ENCODE measurements at places on chromosomes 5 and 9. TPM values are rescaled to one million over a fixed set of nuclear protein-coding genes. Genes with fewer than 3 reads are reported as not detected.

The SELENOP gene
- total RNA-seq = 17.3 TPM

DNA sequence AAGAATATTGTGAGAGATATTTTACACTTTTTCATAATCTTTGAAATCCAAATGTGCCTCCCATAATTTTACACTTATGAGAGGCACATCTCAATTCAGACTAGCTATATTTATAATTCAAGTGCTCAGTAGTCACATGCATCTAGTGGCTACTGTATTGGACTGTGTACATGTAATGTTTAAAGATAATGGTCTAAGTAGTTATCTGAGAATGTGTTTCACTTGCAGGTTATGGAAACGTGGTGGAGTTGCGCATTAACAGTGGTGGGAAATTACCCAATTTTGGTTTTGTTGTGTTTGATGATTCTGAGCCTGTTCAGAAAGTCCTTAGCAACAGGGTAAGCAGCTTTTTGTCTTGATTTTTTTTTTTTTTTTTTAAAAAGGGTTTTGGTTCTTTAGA, 28.8 kb downstream of the G3BP1 start:
- DNase-seq = no peak

The LOX gene
- 1.4 TPM for total RNA-seq

The FGD3 gene
- total RNA-seq = 0.26 TPM
